T-cell (primary cell): ENCODE measurements at places on chromosomes 5 and 9.

GRCh38 chr9:90919883-90920282 lies 118.3 kb downstream of the SYK start:
- no peak for DNase-seq

DNA sequence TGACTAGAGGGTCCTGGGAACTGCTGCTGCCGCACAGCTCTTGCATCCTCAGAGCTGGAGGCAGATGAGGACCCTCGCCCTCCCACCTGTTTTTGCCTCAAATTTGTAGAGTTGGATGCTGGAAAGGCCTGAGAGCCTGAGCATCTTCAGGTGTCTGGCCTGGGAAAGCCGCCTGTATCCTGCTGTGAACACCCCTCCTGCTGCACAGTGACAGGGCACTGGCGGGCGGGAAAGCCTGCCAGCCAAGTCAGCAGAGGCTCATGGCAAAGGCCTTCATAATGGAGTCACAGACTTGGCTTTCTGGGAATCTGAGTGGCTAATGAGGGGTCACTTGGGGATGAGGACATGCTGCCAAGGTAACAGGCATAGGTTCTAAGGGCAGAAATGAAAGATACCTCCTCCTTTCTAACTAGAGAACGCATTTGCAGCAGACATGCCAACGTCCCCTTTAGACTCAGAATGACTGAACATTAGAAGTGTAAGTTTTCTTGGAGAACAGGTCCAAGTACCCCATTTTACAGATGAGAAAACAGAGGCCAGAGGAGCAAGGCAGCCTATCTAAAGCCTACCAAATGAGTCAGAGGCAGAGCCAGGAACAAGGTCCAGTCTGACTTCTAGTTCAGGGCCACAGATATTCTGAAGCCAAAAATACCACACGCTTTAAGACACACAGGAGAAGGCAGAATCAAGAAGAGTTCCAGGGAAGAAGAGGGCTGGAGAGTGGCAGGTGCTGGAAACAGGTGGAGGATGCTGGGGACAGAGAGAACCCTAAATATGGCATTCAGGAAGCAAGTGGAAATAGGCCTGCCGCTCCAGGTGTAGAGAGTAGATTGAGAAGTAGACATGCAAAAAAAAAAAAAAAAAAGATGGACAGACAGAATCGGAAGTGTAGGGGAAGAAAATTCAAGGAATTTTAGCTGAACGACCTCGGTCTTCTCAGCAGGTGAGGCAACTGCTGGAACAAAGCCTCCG lies 44.1 kb downstream of the EPB41L4B start:
- DNase-seq: no peak

DNA sequence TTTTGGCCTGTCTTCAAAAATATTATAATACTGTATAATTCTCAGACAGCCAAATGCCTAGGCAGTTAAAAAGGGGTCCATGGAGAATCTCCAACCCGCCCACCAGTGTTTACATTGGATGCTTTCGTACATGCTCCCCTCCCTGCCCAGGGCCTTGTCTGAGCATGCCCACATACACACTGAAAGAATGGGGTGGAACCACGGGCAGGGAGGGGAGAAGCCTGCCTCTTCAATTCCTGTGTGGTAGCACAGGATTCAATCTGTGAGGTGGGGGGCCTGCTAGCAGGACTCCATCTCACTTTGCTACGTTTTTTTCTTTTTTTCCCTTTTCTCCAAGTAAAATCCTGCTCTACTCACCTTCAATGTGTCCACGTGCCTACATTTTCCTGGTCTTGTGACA lies 314.7 kb upstream of the GRAMD2B start:
- no peak for DNase-seq

GRCh38 chr5:6181147-6181729 lies 197.1 kb downstream of the MED10 start:
- no peak for DNase-seq

GRCh38 chr9:134228649-134229048 lies 64.3 kb upstream of the RNU6ATAC start:
- no peak for DNase-seq

DNA sequence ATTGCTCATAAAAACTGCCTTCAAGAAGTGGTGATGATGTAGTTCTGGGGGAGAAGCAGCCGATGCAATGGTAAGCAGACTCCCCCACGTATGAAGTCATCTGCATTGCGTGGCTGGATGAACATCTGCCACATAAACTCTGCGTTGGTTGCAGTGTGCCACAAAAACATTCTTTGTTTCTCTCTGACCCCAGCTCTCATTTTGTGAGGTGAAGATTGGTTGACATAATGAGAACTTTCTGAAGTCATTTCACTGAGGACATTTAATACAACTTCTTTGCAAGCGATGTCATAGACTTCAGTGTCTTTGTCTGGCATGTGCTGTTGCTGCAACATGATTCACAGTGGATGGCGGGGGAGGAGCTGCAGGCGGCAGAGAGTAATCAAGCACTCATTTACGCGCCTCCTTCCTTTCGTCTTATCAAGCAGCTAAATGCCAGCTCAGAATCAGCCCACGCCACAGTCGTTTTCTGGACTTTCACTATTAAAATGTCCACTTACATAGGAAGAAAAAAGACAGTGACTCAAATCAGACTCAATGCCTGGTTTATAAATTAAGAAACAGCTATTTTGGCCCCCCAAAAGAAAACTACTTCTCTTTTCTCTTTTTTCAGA lies 91.5 kb upstream of the NFIL3 start:
- no peak for DNase-seq

DNA sequence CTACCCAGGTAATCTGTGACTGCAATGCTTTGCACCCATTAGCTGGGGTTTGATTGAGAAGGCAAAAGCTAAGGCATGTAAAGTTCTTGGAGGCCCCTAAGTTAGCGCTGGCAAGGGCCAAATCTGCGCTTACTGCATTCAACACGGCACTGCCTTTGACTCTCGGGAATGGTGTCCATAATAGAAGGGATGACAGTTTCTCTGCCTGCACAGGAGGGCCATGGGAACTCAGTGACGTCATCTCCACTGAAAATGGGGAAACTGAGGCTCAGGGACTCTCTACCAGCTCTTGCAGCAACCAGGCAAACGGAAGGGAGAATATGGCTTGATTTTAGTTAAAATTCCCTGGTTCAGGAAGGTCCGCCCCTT lies 487 bp downstream of the SPATA24 start:
- DNase-seq: no peak

- no peak for DNase-seq
Measured at GRCh38 chr5:56247592-56247991, 14.5 kb upstream of the ANKRD55 start.

GRCh38 chr5:64176301-64176700 lies 10.7 kb downstream of the RNF180 start:
- no peak for DNase-seq

GRCh38 chr9:133506653-133507038 lies 18.1 kb downstream of the MYMK start:
- no peak for DNase-seq

GRCh38 chr5:172466062-172466461 lies 11.7 kb upstream of the SH3PXD2B start:
- no peak for DNase-seq

GRCh38 chr9:137660144-137660543 lies 41.3 kb downstream of the EHMT1 start:
- no peak for DNase-seq

DNA sequence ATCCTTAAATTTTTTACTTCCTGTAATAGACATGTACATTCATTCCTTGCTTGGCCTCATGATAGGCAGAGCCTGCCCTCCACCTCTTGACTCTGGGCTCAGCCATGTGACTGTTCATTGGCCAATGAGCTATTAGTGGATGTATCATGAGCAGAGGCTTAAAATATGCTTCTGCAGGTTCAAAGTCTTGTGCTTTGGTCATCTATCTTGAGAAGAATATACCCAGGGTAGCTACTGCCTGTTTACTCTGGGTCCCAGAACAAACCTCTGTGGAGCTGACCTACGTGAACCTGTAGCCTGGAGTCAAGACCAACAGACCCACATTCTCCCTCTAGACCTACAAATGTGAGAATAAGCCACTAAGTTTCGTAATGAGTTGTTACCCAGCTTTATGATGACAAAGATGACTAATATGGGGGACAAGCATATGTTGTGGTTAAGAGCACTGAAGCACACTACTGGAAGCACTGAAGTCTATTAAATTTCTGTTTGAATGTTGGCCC lies 244.4 kb downstream of the MAST4 start:
- no peak for DNase-seq
